ENCODE measurements at places on chromosomes 5 and 9.
A peak's percentile ranks its signal among the peaks of the same experiment; 100 is the strongest.

DNA sequence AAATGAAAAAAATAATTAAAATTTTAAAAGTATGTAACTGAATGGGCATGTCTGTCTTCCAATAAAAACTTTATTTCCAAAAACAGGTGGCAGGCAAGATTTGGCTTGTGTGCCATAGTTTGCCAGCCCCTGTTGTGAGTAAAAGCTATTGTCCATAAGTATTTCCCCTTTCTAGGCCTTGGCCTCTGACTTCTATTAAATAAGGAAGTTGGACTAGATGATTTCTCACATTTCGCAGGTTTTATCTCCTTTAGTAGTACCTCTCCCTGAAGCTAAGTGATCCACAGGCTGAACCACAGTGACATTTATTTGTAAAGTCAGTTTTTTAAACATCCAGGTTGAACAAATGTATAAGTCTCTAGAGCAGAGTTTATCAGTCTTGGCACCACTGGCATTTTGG is 41.3 kb downstream of the RECK start:
- DNase-seq, result no peak

DNA sequence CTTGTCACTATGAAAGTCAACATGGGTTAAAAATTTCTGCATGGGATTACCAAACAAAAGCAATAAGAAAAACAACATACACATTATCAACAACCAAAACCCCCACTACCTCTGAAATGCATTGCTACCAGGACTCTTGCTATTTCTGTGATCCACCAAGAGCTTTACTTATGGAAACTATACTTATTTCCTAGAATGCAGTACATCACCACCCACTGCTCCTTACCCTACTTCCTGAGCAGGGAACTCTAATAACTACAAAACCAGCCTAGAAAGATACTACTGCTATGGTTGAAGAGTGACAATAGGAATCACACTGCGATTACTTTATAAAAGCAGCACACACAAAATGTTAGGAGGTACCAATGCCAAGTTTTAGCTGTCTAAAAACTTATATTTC is 22.2 kb downstream of the LURAP1L start:
- no peak for DNase-seq

GRCh38 chr9:134781591-134782302 is 98.9 kb upstream of the FCN2 start:
- DNase-seq, result no peak

DNA sequence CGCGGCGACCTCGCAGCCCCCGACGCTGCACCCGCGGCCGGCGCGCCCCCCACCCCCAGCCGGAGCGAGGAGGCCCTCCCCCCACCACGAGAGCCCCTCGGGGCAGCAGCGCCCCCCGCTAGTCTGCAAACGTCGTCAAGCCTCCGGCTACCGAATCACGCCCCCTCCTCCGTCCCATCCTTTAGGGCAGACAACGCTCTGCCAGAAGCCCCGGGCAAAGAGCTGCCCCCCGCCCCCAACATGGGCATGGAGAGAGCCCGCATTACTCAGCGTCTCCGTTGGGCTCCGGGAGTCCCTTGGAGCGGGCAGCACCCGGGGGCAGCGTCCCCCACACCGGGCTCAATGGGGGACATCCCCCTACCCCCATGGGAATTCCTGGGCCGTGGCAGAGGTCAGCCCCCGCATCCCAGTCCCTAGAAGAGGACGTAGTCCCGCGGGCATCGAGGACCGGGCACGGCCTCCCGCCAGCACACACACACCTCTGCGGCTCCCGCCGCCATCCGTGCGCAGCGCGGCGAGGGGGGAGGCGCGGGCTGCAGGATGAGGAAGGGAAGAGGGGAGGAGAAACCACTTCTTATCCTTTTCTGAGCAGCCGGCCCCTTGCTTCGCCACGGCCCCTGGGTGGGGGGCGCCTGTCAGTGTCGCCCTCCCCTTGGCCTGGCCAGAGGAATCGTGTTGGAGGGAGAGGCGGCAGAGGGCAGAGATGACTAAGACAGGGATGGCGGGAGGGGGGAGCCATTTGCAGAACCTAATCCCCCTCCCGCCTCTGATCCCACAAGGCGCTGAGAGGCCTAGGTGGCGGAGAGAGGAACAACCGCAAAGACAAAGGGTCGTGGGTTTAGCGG is 750 bp downstream of the DNM1 start:
- DNase-seq, result no peak

DNA sequence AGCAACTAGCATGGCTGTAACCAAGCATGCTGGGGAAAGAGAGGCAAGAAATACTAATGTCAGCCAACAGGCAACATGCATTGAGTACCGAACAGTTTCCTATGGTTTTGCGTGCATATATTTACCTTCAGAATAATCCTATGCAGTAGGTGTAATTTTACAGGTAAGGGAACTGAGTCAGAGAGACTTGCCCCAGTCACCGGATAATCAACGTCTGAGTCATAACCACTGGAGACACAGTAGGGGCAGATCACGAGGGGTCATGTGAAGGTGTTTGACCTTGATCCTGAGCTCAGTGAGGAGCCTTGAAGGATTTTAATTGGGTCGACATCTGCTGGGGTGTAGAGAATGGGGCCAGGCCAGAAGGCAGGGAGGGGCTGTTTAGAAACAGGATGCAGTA is 13.4 kb upstream of the TSC1 start:
- DNase-seq, result no peak

GRCh38 chr9:14433351-14434157 is 119.6 kb upstream of the NFIB start:
- no peak for DNase-seq

DNA sequence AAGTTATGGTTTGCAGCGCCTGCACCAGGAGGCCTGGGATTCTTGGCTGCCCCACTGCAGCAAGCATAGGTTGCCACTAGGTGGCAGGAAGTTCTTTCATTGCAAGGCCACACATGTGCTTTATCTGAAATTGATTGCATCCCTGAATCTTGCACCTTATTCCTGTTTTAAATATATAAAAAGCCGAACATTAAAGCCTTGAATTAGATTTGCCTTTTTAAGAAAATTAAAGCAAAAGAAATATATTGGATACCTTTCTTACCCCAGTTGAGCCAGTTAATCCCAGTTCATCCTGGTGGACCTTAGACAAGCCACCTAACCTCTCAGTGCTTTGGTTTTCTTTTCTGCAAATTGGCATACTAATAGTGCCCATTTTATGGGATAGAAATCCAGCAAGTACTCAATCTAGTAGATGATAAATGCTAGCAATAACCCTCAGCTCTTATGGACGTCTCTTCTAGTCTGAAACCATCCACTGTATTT is 6.3 kb upstream of the TRMT10B start:
- DNase-seq, result no peak

DNA sequence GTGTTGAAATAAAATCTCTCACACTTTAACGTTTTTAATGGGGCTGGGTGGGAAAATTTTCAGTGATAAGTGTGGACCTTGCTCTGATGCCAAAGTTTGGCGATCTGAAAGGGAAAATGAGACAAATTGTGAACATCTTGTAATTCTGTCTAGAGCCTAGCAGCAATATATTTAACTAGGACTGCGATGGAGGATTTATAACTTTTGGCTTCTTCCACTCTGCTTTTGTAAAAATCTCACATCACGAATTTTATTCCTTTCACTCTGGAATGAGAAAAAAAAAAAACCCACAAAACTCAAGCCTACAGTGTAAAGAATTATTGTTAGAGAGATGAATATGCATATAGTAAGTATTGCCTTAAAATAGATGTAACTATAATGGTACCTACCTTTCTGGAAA is 19.9 kb downstream of the CCNH start:
- DNase-seq, result no peak

- no peak for DNase-seq
These were observed 2.7 kb downstream of the CDC42SE2 start for GRCh38 chr5:131266370-131267060.

DNA sequence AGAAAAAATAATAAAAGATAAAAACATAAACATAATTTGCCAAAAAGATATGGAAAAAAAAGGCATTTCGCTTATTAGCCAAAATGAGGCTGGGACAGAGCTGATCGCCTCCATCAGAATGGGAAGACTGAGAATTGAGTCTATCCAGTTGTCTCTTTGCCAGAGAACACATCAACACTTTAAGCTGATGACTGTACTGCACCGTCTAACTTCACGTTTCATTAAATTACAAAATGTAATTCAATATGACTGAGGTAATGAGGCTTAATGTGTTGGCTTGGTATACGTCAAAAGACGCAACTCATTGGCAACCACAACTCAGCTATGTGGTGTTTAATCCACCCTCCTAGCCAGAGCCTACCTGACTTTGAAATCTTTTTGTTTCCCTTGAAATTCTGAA is 462.7 kb upstream of the CD180 start:
- DNase-seq, result no peak

- DNase-seq, result no peak
These were observed 6.9 kb downstream of the GMCL2 start for GRCh38 chr5:178180141-178180863.

- DNase-seq, result no peak
These were observed 51.9 kb upstream of the PIP5K1B start for GRCh38 chr9:68653141-68653595.

- DNase-seq, result no peak
These were observed 1.3 kb downstream of the TENT2 start for GRCh38 chr5:79613549-79613948.

- no peak for DNase-seq
These were observed 19.9 kb upstream of the SLC6A3 start for GRCh38 chr5:1465117-1465516.

GRCh38 chr5:143496943-143497342 is 93.5 kb upstream of the NR3C1 start:
- DNase-seq, result no peak

- peak; percentile 11 for DNase-seq
These were observed 60.2 kb downstream of the MELK start for GRCh38 chr9:36632892-36633291.

- no peak for DNase-seq
These were observed 1888.9 kb upstream of the CDH6 start for GRCh38 chr5:29304545-29304944.

GRCh38 chr5:33774341-33774740 is 117.4 kb downstream of the ADAMTS12 start:
- no peak for DNase-seq

DNA sequence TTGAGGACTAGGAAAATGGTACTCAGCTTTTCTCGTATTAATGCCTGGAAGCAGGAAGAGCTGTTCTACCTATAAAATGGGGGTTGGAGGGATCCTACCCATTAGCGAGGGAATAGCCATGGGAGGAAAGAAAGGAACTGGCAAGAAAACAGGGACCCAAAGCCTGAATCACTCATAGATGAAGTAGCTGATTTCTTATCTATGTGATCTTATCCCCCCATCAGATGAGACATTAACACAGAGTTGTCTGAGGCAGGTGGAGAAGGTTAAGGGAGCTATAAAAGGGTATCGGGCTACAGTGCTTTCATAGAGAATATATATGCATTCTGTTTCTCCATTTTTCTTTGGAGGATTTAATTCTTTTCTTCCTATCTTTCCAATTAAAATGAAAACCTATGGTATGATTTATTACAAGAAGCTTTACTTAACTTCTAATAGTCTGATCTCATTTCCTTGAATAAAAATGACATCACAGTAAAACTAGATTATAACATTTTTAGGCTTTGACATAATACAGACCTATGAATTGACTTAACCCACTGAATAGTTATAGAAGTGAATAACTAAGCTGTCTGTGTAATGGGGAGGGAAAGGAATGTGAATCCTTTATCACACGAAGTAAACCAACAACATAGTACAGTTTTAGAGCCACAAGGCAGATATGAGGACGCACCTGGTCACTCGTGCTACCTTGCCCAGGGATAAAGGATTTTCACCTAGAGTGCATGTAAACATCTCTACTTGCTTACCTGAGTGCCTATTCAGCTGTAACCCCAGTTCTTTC is 39.0 kb downstream of the IQGAP2 start:
- DNase-seq, result no peak

- no peak for DNase-seq
These were observed 22.6 kb downstream of the CD180 start for GRCh38 chr5:67173959-67174358.

GRCh38 chr9:113973963-113974413 is 97.9 kb downstream of the ZNF618 start:
- DNase-seq, result no peak

DNA sequence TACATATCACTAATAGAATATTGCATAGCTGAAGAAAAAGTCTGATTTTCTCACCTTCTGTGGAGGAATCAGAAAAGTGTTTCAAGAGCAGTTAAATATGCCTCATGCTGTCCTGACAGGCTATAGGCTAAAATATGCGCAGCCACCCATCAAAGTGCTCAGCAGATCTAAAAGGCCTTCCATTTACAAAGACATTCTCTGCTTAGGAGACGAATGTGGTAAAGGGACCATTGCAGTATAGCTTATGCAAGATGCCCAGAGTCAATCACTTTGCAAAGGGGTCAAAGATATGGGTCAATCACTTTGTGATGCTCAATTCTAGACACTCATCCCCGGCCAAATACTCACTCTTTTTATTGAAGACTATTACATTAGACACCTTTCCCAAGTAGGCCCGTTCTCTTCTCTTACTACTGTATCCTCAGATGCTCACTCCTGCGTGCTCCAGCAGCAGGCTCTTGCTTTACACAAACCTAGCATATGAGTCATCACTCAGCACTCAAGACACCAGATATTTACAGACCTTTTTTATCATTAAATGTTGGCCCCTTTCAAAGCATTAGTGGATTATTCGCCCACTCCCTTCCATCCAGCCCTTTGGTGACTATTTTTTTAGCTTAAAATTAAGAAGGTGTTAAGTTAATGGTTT is 568.2 kb upstream of the CDH18 start:
- no peak for DNase-seq

DNA sequence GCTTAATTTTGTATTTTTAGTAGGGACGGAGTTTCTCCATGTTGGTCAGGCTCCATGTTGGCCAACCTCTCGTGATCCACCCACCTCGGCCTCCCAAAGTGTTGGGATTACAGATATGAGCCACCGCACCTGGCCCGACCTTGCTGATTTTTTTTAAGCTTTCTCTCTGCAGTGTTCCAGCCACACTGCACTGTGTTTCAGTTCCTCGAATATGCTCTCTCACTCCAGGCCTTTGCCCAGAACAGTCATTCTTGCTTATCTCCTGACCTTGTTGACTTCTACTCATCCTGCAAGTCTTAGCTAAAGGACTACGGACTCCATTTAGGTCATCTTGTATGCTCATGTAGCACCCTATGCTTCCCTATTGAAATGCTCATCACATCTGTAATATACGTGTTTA is 3.3 kb downstream of the SNAPC3 start:
- no peak for DNase-seq

DNA sequence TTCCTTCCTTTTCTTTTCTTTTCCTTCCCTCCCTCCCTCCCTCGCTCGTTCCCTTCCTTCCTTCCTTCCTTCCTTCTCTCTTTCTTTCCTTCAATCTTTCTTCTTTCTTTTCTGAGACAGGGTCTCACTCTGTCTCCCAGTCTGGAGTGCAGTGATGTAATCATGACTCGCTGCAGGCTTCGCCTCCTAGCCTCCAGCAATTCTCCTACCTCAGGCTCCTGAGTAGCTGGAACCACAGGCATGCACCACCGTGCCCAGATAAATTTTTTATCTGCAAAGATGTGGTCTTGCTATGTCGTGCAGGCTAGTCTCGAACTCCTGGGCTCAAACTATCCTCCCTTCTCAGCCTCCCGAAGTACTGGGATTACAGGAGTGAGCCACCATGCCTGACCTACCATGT is 81.4 kb downstream of the SPATA31C2 start:
- no peak for DNase-seq
